Left renal pelvis (tissue), 4 donors: ENCODE measurements at places on chromosomes 5 and 9. TPM values are rescaled to one million over a fixed set of nuclear protein-coding genes. Genes with fewer than 3 reads are reported as not detected.

The RNF183 gene
- 6.8 TPM for polyA plus RNA-seq

The REEP2 gene
- polyA plus RNA-seq = 8.9 TPM

The MCCC2 gene
- polyA plus RNA-seq = 60.7 TPM

GRCh38 chr5:179152941-179153340 is 92.8 kb downstream of the ZNF354C start:
- no peak for DNase-seq

GRCh38 chr9:107177243-107177839 is 105.7 kb upstream of the RAD23B start:
- DNase-seq = no peak

- DNase-seq = no peak
These were observed 63.9 kb downstream of the ERAP1 start for GRCh38 chr5:96743805-96744204.

The CRAT gene
- 31.3 TPM for polyA plus RNA-seq

- no peak for DNase-seq
These were observed 1028.3 kb upstream of the WWC1 start for GRCh38 chr5:167263185-167263584.

GRCh38 chr5:94810877-94811276 is 192.4 kb downstream of the SLF1 start:
- no peak for DNase-seq

The MEIKIN gene
- not detected for polyA plus RNA-seq

- no peak for DNase-seq
These were observed 193.8 kb downstream of the GADD45G start for GRCh38 chr9:89798547-89799120.

- no peak for DNase-seq
These were observed at the start of gene PCDHGA9 for GRCh38 chr5:141402553-141403243. PCDHGA9 (plus strand) TSS chr5:141402778; CDS start chr5:141402953, 175 bp downstream.

DNA sequence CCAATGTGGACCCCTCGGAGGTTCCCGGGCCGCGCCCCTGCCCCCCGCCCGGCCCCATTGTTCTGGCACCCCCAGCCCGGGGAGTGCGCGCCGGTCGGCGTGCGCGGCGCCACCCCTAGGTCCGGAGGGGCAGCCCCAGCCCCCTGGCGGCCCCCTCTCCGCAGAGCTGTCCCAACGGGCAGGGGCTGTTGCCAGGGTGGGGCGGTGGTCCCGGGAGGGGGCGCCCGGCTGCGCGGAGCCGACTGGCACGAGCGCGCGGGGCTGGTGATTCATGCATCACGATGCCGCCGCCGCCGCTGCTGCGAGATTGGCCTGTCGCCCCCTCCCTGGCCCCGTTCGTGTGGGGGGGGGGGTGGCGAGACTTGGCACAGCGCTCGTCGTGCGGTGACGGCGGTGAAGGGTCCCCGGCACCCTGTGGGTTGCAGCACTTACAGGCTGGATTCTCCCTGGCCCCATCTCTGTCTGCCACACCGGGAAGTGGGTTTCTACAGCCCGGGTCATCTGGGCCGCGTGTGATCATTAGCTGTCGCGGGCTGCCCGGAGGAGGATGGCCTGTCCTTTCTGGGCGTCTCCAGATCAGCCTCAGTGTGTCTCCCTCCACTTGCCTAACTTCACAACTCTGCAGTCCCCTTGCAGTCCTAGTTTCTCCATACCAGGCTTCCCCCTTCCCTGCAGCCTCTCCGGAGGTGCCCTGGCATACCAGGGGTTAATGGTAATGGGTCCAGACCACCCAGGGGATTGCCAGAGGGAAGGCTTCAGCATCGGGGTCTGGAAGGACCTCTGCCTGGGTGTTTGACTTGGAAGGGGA is 858 bp downstream of the NCS1 start:
- DNase-seq = no peak

GRCh38 chr9:114611516-114612271 is 603 bp downstream of the TMEM268 start:
- no peak for DNase-seq

GRCh38 chr9:33510262-33511183 is 13.5 kb upstream of the ANKRD18B start:
- peak; percentile 59 for DNase-seq

DNA sequence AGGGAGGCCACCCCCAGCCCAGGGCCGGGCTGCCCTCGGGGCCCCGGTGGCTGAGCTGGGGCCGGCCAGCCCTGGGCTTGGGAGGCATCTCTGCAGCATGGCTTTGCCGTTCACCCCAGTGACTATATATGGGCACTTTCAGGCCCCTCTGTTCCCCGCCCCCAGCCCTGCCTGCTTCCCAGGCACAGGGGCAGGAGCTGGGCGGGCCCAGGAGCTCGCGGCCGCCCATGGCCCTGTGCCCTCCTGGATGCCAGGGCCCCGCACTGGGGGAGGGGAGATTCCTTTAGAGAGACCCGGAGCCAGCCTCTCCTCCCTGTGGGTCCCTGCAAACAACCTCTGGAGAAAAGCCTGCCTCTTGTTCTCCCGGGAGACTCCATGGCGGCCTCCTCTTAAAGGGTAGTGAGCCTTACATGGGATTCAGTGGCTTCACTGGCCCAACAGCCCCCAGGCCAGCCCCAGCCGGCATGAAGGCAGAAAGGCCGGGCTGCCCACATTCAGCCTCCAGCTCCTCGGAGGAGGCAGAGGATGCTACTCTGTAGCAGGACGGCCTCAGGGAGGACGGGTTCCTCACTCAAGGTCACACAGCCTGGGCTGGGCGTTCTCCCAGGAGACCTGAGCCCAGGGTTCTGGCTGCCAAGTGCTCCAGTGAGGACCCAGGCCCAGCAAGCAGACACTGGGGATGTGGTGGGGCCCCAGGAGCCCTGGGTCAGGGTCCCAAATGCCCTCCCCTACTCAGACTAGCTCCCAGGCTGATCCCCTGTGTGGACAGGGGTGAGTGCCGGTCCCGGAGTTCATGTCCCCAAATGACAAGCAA is 4.1 kb downstream of the NACC2 start:
- DNase-seq = no peak

DNA sequence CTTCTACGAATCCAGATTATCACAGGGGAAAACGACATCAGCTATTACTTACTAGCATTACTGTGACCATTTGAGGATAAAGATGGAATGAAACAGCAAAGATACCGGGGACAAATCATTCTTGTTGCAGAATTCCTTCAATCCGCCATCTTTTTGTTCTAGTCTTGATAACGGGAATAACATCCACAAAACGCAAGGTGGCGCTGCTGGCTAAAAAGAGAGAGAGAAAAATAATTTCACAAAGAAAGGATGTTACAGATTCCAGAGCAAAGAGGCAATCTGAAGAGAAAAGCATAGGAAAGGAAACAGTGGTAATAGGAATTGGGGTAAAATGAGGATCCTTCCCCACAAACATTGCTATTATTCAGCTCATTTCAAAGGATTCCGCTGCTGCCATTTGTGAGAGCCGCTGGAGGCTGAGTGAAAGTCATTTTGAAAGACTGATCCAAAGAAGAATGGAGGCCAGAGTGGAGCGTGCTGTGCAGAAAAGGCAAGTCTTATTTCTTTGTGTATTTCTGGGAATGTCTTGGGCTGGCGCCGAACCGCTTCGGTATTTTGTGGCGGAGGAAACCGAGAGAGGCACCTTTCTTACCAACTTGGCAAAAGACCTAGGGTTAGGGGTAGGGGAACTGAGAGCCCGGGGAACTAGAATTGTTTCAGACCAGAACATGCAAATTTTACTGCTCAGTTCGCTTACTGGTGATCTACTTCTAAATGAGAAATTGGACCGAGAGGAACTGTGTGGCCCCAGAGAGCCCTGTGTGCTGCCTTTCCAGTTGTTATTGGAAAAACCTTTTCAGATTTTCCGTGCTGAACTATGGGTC is at the start of gene PCDHB7:
Gene PCDHB7, plus strand, starts transcription at position 264 of the 824 bp plus-strand sequence. Its CDS starts 192 bp downstream, at position 456.
- DNase-seq = no peak

The ARAP3 gene
- polyA plus RNA-seq = 14.9 TPM

GRCh38 chr9:109493648-109494047 is 4.5 kb downstream of the PTPN3 start:
- DNase-seq = no peak

DNA sequence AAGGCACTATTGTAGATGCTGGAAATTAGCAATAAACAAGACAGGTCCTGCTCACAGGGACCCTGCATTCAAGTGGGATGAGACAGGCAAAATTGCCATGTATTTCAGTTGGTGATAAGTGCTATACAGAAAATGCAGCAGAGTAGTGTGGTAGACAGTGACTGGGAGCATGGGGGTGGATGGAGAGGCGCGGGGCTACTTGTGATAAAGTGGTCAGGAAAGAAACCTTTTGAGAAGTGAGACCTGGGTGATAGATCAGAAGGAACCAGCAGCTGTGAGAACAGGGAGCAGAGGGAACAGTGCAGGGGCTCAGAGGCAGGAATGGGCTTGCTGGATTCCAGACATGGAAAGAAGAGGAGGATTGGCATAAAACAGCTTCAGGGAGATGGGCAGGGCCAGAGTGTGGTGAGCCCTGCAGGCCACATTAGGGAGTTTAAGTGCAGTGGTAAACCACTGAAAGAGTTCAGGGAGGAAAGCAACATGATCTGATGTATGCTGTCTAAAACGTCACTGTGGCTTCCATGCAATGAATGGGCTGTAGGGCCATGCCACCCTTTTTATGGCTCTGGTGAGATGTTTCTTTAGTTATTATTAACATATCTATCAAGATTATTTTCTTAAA is 7.3 kb downstream of the CRHBP start:
- DNase-seq = no peak

GRCh38 chr5:128154943-128155342 is 71.4 kb downstream of the SLC12A2 start:
- DNase-seq = no peak

DNA sequence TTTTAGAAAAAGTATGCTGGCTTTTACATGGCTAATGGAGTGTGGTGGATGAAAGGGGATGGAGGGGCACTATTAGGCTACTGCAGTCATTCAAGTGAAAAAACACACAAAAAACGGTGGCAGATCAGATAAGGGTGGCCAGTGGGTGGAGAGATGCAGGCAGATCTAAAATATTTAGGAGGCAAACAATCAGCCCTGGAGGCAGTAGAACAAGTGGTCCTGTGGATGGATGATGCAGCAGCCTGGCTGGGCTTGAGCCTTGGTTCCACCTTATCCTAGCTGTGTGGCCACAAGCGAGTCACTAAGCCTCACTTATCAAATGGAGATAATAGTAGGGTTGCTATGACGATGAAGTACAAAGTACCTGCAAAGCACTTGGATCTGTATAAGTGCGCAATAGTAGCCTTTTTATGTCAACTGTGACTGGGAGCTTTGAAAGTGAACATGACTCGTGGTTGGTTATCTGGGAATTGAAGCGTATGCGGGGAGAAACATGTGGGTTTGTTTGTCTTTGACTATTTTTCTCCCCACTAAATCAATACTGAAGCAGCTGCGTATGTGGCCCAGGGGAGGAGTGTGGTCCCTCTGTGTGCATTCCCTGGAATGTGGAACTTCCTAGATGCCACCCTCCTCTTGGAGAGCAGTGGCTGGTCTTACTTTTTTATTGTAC is 20.2 kb downstream of the NSG2 start:
- no peak for DNase-seq

DNA sequence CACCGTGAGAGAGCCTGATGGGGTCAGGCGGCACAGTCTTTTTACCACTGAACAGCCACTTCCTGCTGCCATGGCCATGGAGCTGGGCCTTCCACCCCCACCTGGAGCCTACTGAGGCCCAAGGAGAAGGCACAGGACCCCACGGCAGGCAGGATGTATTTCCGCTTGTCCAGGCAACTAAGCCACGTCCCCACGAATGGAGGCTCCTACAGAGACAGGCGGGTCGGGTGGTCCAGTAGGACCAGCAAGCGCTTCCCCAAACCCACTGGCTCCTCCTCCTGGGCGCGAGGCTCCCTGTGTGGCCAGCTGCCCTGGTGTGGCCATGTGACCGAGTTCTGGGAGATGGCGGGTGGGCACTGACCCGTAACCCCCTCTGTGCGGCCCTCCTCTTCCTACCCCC is 66.5 kb downstream of the SECISBP2 start:
- DNase-seq = no peak

DNA sequence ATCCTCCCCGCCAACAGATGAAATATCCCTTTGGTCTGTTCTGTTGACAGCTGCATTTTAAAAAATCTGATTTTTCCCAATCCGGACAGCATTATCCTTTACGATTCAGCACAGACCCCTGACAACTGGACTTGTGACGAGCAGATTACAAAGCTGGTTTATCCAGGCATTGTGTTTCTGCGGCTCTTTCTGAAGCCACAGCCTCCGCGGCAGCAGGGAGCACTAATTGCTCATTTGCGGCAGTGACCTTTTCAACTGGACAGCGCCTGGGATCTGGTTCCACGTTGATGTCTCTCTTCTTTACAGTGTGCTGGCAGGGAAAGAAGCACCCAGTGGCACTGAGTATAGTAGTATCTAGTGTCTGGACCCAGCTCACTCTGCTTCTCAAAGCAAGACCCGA is 351.2 kb downstream of the ZNF608 start:
- DNase-seq = no peak

- DNase-seq = no peak
These were observed 29.0 kb upstream of the PAPPA start for GRCh38 chr9:116124472-116125040.

DNA sequence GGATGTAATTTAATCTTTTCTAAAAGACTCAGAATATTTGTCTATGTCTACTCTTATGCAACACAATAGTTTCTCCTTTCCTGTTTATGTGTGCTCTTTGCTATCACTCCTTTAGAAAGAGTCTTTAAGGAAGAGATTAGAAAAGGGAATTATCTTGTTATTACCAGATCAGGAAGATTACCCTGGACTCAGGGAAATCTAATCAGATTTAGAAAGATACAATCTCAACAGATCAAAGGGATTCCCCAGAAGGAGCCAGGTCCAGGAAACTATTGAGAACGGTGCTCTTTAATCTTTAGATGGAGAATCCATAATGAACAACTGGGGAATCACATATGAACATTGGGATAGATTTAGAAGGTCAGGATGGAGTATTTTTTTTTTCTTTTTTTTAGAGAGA is 32.4 kb upstream of the ZFR start:
- no peak for DNase-seq

GRCh38 chr5:135438636-135439221 is 8.4 kb downstream of the DCANP1 start:
- DNase-seq = no peak

GRCh38 chr5:53073348-53073747 is 36.2 kb downstream of the MOCS2 start:
- no peak for DNase-seq

DNA sequence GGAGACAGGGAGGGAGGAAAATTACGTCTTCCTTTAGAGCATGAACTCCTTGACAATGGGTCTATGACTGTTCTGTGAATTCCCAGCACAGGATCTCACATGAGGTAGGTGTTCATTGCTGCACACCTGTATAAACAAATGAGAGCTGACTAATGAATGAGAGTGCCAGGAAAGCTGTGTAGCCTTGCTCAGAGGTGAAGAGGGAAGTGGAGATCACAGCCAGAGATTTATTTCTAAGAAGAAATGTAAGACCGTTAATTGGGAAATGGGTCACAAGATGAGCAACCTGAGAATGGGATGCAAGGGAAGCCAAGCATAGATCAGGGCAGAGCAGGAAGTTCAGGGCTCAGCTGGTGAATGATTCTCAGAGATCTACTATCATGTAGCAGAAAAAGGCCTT is 295.1 kb downstream of the CDK5RAP2 start:
- no peak for DNase-seq

DNA sequence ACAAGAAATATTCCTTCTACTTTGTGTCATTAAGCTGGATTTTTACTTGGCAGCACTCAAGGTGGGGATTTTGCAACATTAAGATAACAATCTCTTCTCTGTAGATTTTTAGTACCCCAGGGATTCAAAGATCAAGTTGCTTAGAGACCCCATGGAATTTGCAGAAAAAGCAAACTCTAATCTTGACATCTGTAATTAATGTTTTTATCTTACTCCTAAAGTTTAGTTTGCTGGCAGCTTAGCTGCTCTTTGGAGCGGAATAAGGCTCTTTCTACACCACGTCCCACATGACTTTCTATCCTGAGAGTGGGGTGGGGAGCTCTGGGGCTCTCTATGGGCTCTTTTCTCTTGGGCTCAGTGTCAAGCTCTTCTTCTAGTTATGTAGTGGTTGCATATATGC is 21.7 kb upstream of the SPDL1 start:
- DNase-seq = no peak
